ENCODE measurements at places on chromosomes 4 and X.

DNA sequence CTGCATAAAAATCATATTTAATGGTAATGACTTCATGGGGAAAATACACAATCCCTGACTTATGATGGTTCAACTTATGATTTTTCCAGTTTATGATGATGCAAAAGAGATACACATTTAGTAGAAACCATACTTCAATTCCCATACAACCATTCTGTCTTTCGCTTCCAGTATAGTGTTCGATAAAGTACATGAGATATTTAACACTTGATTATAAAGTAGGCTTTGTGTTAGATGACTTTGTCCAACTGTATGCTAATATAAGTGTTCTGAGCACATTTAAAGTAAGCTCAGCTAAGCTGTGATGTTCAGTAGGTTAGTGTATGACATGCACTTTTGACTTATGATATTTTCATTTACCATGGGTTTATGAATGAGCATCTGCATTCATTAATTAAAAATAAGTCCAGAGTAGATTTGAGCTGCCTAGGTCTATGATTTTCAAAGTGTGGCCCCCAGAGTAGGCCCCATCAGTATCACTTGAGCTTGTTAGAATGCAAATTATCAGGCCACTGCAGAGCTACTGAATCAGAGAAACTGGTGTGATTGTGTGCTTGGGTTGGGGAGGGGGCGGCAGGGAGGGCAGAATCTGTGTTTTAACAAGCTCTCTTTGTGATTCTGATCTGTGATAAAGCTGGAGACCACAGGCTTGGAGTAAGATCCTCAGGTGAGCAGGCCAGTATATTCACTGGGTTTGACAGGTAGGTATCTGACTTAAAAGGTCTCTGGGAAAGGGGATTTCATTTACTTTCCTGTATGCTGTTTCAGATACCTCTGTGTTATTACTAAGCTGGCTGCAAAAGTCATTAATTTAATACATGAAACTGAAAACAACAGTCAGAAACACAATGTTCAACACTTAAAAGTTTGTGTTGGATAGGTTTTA is 8.4 kb downstream of the ATP10D start:
- no peak for DNase-seq

- DNase-seq = no peak
These were observed 102.8 kb downstream of the FRMPD4 start for GRCh38 chrX:12241026-12241425.

GRCh38 chr4:62544428-62544827 is 1344.3 kb downstream of the ADGRL3 start:
- DNase-seq = peak; percentile 8

GRCh38 chr4:155025762-155026457 is 182.5 kb upstream of the NPY2R start:
- DNase-seq = peak; percentile 91

- DNase-seq = no peak
These were observed 37.8 kb downstream of the SORBS2 start for GRCh38 chr4:185774131-185774653.

DNA sequence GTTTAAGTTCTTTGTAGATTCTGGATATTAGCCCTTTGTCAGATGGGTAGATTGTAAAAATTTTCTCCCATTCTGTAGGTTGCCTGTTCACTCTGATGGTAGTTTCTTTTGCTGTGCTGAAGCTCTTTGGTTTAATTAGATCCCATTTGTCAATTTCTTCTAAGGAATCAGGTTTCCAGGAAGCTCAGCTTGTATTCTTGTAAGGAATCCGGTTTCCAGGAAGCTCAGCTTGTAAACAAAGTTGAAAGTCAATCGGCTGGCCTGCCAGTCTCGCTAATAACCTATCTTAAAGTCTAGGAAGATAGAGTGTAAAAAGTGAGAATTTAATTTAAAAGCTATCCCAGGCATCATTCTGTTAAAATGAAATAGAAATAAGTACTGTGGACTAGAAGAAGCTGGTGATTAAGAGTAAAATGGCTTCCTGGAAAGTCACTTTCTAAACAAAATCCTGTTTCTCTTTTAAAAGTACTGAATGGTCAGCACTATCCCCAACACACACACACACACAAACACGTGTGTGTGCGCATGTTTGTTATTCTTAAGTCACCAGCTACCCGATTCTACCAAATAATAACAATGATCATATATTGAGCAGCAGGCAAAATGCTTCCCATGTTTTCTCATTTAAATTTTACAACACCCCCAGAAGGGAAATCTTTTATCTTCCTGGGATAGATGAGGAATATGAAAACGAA is 171.7 kb downstream of the PAPSS1 start:
- peak; percentile 65 for DNase-seq

GRCh38 chr4:104486716-104487504 is 7.8 kb downstream of the CXXC4 start:
- DNase-seq = no peak

All from mesendoderm (in vitro differentiated cells).